Stimulated activated naive CD8-positive, alpha-beta T cell treated with anti-CD3 and anti-CD28 coated beads, Interleukin-15, amount 100 ng/mL, for 72 hours (primary cell): ENCODE measurements at places on chromosomes 1 and 21.

GRCh38 chr21:21973806-21974205, 975.6 kb downstream of the NCAM2 start:
- no peak for DNase-seq

DNA sequence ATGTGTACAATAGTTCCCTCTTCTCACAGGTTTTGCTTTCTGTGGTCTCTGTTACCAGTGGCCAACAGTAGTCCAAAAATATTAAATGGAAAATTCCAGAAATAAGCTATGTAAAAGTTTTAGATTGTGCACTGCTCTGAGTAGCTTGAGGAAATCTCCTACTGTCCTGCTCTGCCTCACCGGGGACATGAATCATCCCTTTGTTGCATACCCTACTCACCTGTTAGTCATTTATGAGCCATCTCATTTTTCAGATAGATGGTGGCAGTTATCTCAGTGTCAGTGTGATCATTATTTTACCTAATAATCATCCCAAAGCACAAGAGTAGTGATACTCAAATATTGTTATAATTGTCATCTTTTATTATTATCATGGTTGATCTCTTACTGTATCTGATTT, 688.1 kb downstream of the PLA2G4A start:
- DNase-seq, result no peak

- no peak for DNase-seq
These were observed 82.8 kb upstream of the SLC44A3 start for GRCh38 chr1:94737124-94737998.

DNA sequence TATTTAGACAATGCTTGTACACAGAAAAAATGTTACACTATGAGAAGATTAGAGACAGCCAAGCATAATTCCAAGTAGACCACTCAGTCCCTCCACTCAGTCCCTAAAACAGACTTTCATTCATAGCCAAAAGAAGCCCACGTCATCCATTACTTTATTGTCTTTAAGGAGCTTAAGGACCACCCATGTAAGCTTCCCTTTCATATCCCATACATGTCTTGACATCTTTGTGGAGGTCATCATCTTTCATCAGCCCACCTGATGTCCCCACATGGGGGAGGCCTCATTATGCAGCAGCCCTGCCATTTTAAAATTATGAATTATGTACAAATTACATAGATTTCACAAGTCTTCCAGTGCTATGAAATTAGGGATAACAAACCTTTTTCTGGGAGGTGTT, 92.6 kb upstream of the PALMD start:
- DNase-seq, result no peak

- DNase-seq, result peak; percentile 43
These were observed 12.7 kb upstream of the C1orf167 start for GRCh38 chr1:11749203-11749689.

GRCh38 chr1:178282949-178283367, 189.1 kb downstream of the RASAL2 start:
- DNase-seq, result no peak
